ENCODE measurements at places on chromosomes 11 and 22. TPM values are rescaled to one million over a fixed set of nuclear protein-coding genes. Genes with fewer than 3 reads are reported as not detected.

The ANGPTL5 gene
- total RNA-seq = not detected

The XRCC6 gene
- total RNA-seq = 526 TPM

The PDGFD gene
- total RNA-seq = 2.9 TPM

DNA sequence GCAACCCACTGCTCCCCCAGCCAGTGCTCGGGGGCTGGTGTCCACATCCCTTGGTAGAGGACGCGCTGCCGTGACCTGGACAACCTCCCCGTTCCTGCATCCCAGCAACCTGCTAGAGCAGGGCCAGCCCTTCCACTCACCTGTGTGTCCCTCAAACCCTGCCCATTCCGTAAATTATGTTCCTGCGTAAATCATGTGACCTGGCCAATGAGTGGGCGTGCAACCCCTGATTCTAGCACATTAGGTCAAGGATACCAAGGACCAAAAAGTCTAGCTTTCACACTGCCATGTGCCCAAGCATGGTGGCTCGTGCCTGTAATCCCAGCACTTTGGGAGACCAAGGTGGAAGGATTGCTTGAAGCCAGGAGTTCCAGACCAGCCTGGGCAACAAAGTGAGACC is 25.7 kb downstream of the CD5 start:
- no peaks in the 10 kb centered on the region for H3K27me3 ChIP-seq
- H3K4me1 ChIP-seq = peaks cover 9% of the 10 kb centered on the region
- H3K27ac ChIP-seq = no peak overlapping the region
- H3K36me3 ChIP-seq = no peaks in the 10 kb centered on the region
- no peak overlapping the region for H3K4me3 ChIP-seq

- H3K4me3 ChIP-seq = no peak overlapping the region
- no peak for DNase-seq
- no peak overlapping the region for H3K27ac ChIP-seq
- no peaks in the 10 kb centered on the region for H3K27me3 ChIP-seq
- H3K4me1 ChIP-seq = peaks cover 10% of the 10 kb centered on the region
Observed at GRCh38 chr11:48011102-48011797, 30.9 kb downstream of the PTPRJ start.

- peak within 1 kb of the TSS; percentile 97 for H3K4me3 ChIP-seq
- H3K27ac ChIP-seq = peak within 1 kb of the TSS; percentile 59
- peaks cover 25% of the 10 kb centered on the region for H3K4me1 ChIP-seq
- peak; percentile 97 for DNase-seq
Observed at GRCh38 chr11:120335908-120336640, at the start of gene ARHGEF12. TSS of gene ARHGEF12 (plus strand) at chr11:120336413. CDS start at chr11:120337244, 831 bp downstream.

DNA sequence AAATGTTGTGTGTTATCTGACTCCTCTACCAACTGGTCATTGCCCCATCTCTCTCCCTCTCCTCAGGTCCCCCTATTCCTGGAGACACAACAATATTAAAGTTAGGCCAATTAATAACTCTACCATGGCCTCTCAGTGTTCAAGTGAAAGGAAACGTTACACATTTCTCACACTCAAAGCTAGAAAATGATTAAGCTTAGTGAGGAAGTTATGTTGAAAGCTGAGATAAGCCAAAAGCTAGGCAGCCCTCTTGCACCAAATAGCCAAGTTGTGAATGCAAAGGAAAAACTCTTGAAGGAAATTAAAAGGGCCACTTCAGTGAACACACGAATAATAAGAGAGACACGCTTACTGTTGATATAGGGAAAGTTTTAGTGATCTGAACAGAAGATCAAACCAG is 6.9 kb downstream of the DLG2 start:
- no peaks in the 10 kb centered on the region for H3K36me3 ChIP-seq
- H3K27me3 ChIP-seq = no peaks in the 10 kb centered on the region
- H3K4me3 ChIP-seq = no peak overlapping the region
- H3K4me1 ChIP-seq = no peaks in the 10 kb centered on the region

DNA sequence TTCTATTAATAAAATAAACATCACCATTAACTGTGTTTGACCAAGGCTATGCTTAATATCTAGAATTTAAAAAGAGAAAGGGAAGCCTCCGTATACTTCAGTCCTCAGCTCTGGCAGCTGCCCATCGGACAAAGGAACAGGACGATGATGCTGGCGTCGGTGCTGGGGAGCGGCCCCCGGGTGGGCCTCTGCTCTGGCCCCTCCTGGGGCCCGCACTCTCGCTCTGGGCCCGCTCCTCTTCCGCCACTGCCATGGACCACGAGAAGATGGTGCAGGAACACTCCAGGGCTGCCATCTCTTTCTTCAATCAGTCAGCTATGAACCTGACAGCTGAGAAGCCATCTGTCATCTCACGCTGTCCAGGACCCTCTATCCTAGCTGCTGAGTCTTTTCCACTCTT is 25.3 kb downstream of the PDHX start:
- no peaks in the 10 kb centered on the region for H3K36me3 ChIP-seq
- no peak overlapping the region for H3K4me3 ChIP-seq
- no peaks in the 10 kb centered on the region for H3K4me1 ChIP-seq

DNA sequence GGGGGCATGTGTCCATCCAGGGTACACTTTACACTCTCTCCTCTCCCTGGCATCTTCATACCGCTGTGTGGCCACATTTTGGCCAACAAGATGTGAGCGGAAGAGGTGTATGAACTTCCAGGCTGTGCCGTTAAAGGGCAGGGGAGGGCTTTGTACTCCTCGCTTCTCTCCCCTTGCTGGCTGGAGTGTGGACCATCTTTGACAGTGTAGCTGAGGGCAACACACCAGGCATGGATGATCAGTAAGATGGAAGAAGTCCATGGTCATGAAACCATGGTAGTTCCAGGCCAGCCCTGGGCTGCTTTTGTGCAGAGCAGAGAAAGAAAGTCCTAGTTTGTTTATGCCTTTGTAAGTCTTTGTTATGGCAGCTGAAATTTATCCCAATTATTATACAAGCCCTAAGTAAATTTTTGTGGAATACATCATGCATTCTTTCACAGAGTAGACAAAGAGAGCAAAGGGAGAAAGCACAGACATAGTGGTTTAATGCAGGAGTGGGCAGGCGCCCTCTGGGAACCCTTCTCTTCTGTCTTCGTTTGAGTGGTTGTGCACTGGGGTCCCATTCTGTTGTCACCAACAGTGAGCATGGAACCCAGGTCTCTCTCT is 70.4 kb downstream of the FBXO7 start:
- H3K4me3 ChIP-seq = no peak overlapping the region
- no peaks in the 10 kb centered on the region for H3K36me3 ChIP-seq
- DNase-seq = no peak
- no peak overlapping the region for H3K27ac ChIP-seq

DNA sequence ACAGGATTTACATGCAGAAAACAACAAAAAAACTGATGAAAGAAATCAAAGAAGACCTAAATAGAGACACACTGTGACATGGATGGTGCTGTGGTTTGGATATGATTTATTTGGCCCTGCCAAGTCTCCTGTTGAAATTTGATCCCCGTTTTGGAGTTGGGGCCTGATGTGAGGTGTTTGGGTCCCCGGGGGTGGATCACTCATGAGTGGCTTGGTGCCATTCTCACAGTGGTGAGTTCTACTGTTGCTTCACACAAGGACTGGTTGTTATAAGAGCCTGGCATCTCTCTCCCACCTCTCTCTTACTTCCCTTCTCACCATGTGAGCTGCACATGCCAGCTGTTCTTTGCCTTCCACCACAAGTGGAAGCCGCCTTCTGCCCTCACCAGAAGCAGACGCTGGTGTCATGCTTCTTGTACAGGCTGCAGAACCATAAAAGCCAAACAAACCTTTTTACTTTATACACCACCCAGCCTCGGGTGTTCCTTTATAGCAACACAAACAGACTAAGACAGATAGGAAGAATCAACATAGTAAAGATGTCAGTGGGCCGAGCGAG is 7.8 kb upstream of the RTL6 start:
- no peak for DNase-seq
- H3K27me3 ChIP-seq = peaks cover 8% of the 10 kb centered on the region
- no peaks in the 10 kb centered on the region for H3K36me3 ChIP-seq
- H3K27ac ChIP-seq = no peak overlapping the region

DNA sequence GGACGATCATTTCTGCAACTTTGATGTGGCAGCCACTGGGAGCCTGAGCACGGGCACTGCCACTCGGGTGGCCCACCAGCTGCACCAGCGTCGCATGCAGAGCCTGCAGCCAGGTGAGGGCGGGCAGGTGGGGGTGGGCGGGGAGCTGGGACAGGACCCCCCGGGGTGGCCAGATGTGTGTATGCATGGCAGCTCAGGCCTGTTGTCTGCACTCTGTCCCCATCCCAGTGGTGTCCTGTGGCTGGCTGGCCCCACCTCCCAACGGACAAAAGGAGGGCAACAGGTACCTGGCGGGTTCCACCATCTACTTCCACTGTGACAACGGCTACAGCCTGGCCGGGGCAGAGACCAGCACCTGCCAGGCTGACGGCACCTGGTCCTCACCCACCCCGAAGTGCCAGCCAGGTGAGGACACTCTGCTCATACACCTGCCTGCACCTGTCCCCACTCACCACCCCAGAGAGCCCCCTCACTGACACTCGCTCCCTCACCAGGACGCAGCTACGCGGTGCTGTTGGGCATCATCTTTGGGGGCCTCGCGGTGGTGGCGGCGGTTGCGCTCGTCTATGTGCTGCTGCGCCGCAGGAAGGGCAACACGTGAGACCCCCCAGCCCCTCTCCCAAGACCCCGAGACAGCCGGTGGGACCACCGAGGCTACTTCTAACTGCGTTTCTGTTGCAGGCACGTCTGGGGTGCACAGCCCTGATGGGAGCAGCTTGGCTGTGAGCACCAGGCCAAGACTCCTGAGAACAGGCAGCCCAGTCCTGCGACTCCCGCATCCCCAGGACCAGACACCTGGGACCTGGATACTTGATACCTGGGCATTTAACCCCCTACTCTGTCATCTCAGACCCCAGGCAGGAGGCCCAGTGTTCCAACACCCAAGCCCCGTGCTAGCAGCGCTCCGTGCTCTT is 6.7 kb downstream of the SUSD2 start:
- no peaks in the 10 kb centered on the region for H3K4me1 ChIP-seq
- no peaks in the 10 kb centered on the region for H3K36me3 ChIP-seq
- no peak overlapping the region for H3K27ac ChIP-seq
- H3K27me3 ChIP-seq = no peaks in the 10 kb centered on the region
- DNase-seq = no peak

DNA sequence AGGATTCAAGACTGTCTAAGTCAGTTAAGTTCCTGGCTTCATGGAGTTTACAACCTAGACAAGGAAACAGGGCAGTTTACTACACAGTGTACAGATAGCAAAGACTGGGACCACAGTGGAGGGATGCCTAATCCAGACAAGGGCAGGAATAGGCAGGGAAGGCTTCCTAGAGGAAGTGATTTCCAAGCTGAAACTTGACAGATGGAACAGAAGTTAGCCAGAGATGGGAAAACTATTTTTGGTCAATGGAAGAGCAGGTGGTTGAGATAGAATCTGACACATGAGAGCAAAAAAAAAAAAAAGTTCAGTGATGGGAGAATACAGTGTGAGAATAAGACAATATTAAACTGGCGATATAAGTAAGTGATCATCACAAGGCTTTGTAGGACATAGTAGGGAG is 1.3 kb downstream of the COA4 start:
- no peak overlapping the region for H3K27ac ChIP-seq
- DNase-seq = no peak
- no peaks in the 10 kb centered on the region for H3K36me3 ChIP-seq
- no peaks in the 10 kb centered on the region for H3K27me3 ChIP-seq

DNA sequence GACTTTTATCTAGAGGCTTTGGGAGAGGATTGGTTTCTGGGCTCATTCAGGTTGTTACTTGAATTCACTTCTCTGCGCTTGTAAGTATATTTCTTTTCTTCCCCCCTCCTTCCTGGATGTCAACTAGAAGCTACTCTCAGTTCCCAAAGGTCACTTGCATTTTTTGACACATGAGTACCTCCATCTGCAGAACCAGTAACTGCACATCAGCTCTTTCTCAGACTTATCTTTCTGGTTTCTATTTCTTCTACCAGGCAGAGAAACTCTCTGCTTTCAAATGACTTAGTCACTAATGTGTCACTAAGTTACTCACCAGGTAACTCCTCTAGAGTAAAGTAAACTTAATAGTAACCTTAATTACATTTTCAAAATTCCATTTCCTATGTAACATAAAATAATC is 773.0 kb upstream of the LUZP2 start:
- no peaks in the 10 kb centered on the region for H3K27me3 ChIP-seq
- DNase-seq = no peak
- H3K4me1 ChIP-seq = peaks cover 7% of the 10 kb centered on the region
- H3K4me3 ChIP-seq = no peak overlapping the region
